Ovary (tissue), 10 donors: ENCODE measurements at places on chromosomes 3 and 15. TPM values are rescaled to one million over a fixed set of nuclear protein-coding genes. Genes with fewer than 3 reads are reported as not detected.

DNA sequence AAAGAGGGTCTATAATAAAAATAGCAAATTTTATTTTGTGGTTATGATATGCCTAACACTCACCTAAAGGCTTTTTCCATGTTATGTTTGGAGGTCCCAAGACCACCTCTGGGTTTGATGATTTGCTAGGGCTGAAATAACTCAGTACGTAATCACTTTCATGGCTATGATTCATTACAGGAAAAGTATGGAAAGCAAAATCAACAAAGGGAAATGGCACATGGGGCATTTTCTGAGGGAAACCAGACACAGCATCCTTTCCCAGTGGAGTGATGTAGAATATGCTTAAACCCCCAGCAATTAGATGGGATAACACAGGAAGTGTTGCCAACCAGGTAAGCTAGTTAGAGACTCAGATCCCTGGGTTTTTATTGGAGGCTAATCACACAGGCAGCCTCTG is 701.6 kb upstream of the CBLB start:
- DNase-seq, result no peak

PCYT1A gene
- total RNA-seq, result 32.7 TPM

ZBBX gene
- total RNA-seq, result 0.97 TPM

DNA sequence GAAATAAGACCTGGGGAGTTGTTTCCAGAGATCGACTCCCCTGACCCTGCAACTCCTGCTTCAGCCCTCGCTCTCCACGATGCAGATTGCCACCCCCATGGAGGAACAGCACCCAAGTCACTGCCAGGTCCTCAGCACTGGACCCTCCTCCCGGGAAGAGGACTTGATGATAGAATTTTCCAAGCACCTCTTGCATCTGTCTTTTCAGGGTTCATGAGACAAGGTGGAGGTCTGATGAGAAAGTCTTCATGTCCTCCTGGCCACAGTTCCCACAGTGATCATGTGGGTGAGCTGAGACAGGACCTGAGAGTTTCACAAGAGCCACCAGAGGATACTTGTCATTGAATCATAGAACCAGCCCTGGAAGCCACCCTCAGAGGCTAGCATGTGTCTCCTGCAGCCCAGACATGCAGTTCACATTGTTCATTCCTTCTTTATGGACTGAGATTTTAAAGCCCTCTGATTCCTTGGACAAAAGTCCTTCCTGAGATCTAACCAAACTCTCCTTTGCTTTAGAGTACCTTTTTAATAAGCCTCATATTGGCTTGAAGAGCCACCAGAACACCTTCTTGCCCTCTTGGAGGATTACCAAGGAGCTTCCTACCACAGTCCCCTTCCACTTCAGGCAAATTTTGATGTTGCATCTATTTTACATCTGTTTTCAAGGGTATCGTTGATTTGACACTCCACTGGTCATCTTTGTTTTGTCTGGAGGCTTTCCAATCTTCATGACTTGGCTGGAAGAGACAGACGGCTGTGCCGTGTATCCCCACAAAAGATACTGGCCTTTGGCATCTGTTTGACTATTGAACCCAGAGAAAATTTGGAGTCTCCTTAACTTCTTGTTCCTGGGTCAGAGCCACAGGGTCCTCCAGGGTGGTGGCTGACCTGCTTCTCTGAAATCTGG is 224.8 kb upstream of the BHLHE40 start:
- DNase-seq, result no peak

C2CD4B gene
- not detected for total RNA-seq

DNA sequence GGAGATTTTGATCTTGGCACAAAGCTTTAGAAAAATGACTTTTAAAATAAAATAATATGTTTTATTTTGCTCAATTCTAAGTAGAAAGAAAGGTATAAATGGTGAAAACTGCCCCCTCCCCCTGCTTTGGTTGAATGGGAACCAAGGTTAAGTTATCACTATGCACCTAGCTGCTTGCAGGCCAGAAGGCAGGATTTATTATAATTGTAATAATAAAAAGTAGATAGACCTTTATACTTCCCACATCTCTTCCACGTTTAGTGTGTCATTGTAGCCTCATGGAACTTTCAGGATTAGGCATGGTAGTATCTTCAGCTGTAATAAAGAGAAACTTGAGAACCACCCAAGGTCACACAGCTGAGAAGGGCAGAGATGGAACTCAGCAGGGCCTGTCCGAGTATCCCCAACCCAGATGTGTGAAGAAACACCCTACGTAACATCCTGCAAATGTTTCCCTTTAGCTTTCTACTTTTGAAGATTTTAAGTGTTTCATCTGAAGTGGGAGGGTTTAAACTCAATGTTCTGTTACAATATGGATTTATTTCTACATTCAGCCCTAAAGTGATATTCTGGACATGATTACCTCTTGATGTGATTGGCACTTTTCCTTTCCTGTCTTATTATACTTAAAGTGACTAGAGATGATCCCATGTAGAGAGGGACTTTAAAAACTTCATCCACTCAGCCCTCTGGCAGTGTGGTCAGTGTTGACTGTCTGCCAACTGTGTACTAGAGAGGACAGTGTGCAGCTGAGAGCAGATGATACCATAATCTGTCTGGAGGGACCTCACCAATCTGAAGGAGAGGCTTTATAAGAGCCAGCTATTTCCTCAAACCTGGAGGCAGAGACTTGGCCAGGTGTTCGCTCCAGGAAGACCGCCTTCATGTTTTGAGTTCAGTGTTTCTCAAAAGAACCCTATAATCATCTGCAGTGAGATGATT is 282.5 kb upstream of the TRIM42 start:
- peak; percentile 35 for DNase-seq

DNA sequence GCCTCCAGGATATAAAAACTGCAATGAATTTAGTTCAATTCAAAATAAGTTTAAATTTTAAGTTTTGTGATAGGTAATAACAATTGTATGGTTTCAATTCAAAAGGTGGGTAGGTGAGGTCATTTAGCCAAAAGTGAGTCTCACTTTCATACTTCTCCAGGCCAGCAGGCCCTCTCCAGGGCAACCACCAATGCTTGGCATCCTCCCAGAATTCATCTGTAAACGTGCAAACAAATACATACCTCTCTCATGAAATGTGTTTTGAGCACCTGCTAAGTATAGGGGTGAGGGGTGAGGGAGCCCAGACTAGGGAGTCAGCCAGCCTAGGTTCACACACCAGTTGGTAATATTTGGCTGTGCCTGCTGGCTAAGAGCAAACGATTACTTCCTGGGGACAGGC is 22.0 kb upstream of the RBSN start:
- no peak for DNase-seq

DNA sequence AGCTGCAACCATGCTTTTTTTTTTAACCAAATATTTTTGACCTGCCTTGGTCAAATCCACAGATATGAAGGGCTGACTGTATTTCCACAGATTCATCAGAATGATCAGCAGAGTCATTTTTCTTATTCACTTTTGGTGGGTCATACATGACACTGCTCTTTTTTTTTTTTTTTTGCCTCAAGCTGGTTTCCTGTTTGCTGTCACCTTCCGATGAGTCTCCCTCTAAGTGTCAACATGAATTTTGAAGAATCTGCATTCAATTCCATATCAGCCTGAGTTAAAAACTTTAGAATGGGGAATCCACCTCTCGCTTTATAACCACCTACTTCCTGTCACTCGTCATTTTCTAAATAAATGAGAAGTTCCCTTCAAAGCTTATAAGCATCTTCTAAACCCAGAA is 2.2 kb upstream of the SLC12A8 start:
- no peak for DNase-seq

GRCh38 chr15:95105229-95105628 is 873.9 kb downstream of the MCTP2 start:
- no peak for DNase-seq

- no peak for DNase-seq
Measured at GRCh38 chr3:17882981-17883380, 140.6 kb upstream of the TBC1D5 start.

- no peak for DNase-seq
Measured at GRCh38 chr3:53320697-53321096, 26.6 kb downstream of the DCP1A start.

FGF7 gene
- total RNA-seq, result 55.9 TPM

- DNase-seq, result no peak
Measured at GRCh38 chr3:164371681-164372080, 706.6 kb downstream of the SI start.

TMEM212 gene
- not detected for total RNA-seq

DNA sequence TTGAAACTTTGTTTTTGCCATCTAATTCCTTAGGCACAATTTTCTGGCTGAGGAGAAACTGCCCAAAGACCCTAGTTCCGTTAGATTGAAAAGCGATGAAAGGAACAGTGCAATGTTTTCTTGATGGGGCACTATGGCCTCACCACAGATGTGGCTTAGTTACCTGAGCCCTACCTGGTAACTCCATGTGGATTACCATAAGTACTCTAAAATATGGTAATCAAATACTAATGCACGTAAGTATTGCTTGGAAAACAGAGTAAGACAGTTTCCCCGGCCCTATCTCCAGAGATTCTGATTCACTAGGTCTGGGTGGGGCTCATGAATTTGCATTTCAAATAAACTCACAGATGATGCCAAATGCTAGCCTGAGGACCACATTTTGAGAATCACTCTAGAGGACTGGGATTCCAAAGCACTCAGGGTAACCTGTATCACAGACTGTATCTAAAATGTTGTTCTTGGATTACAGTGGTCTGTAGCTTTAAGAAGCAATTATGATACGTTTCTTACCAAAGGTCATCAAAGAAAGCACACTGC is 806.3 kb downstream of the FHIT start:
- no peak for DNase-seq

DNA sequence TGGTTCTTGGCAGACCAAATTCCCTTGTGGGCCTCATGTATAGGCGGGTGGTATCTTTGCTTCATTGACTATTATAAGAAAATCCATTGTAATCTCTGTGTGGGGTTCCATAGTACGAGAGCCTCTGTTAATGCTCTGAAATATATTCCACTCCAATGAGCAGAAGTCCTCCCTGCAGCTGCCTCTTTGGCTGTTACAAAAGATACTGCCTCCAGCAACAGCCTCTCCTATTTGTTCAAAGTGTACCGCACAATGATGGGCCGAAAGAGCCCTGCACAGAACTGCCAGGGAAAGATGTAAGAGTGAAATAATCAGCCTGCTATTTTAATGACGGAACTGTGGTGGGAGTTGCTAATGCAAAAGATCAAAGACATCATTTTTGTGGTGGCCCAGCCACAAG is 48.9 kb downstream of the GRK7 start:
- DNase-seq, result no peak

- DNase-seq, result no peak
Measured at GRCh38 chr3:68743521-68743920, 188.8 kb downstream of the TAFA4 start.

GRCh38 chr3:20376665-20377217 is 190.7 kb upstream of the SGO1 start:
- no peak for DNase-seq

- no peak for DNase-seq
Measured at GRCh38 chr15:31133890-31134289, 32.4 kb upstream of the TRPM1 start.

- no peak for DNase-seq
Measured at GRCh38 chr3:99885085-99885484, 67.4 kb downstream of the CMSS1 start.

DNA sequence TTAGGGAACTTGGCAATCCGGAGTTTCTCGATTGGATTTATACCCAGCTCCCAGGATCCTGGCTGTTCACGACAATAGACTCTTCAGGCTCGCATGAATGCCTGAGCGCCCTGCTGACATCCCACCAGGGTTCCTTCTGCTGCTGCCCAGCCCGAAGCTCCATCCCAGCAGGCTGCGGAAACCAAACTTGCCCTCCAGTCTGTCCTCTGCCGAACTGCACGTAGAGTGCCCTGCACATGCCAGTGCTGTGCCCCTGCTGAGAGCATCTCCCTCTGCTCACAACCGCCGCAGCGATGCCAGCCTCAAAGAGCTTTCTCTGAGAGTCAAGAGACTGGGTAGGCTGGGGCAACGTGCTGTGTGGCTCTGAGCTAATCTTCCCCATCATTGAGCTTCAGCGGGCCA is 6.9 kb downstream of the ADAMTS7 start:
- no peak for DNase-seq
